ENCODE measurements at places on chromosomes 3 and 15.

DNA sequence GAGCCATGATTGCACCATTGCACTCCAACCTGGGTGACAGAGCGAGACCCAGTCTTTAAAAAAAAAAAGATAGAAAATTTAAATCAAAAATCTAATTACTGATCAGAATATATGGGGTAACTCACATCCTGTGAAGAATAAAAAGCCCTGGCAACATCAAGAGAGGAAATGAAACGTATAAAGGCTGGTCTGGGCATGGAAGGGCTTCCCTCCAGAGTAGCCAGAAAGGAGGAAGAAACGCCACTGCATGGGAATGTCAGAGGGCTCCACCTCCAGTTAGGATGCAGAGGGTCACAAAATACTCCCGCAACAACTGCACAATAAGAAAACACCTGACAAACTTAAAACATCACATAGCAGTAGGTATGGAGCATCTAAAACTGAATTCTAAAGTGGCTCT lies 4.9 kb upstream of the IQCF1 start:
- no peaks in the 10 kb centered on the region for H3K27me3 ChIP-seq
- H3K4me1 ChIP-seq, result no peaks in the 10 kb centered on the region
- no peak for DNase-seq
- no peaks in the 10 kb centered on the region for H3K36me3 ChIP-seq
- no peak overlapping the region for H3K27ac ChIP-seq

DNA sequence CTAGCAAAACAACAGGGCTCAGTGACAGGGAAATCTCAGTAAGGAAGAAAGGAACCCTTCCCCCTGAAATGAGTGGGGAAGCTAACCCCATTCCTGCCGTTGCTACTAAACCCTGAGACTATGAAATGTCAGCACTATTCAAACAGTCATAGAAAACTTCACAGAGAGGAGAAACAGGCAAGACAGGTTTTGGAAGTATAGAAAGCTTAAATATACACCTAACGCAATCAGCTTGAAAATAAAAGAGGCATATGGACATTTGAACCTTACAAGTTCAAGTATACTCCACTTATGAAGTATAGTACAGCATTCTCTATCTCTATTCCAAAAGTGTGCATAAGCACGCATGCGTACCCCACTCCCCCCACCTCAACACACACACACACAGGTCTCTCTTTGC lies 17.6 kb upstream of the FRMD4B start:
- H3K4me3 ChIP-seq, result no peak overlapping the region
- DNase-seq, result no peak
- no peaks in the 10 kb centered on the region for H3K27me3 ChIP-seq
- H3K4me1 ChIP-seq, result no peaks in the 10 kb centered on the region
- no peak overlapping the region for H3K27ac ChIP-seq

DNA sequence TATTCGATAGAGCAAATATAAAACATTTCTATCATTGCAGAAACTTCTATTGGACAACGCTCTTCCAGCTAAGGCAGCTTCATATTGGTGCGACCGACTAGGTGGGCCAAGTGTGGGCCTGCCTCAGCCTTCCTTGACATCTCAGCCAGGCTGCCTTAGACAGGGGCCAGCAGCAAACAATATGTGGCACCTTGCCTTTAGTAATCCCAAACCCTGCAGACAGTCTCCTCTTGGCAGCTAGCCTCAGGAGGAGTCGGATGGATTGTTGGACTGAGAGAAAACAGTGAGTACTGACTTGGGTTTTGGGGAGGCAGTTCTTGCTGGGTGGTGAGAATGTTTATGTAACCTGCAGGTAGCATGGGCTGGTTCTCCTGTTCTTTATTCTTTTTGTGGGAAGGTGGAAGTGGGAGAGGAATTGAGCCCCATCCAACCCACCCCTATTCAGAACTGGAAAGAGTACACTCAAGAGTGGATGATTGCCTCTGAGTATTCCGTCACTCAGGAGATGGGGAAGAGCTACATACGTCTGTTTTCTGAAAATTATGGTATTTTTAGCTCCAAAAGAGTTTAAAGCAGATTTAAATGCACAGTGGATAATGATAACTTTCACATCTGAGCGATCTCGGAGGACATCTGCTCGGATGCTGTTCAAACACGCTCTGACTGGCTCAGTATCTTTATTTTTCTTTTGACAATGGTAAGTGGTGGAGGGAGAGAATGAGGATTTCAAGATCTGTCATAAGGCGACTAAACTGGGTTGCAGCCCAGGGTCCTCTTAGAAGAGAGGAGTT lies 47.2 kb downstream of the GPD1L start:
- no peak overlapping the region for H3K4me3 ChIP-seq
- H3K4me1 ChIP-seq, result no peaks in the 10 kb centered on the region
- no peaks in the 10 kb centered on the region for H3K27me3 ChIP-seq
- no peak for DNase-seq
- H3K27ac ChIP-seq, result no peak overlapping the region

- H3K27me3 ChIP-seq, result no peaks in the 10 kb centered on the region
- H3K36me3 ChIP-seq, result peaks cover 47% of the 10 kb centered on the region
- peak overlapping the region; percentile 68 for H3K27ac ChIP-seq
- DNase-seq, result no peak
Measured at GRCh38 chr3:45665101-45665572, 24.1 kb upstream of the SACM1L start.

DNA sequence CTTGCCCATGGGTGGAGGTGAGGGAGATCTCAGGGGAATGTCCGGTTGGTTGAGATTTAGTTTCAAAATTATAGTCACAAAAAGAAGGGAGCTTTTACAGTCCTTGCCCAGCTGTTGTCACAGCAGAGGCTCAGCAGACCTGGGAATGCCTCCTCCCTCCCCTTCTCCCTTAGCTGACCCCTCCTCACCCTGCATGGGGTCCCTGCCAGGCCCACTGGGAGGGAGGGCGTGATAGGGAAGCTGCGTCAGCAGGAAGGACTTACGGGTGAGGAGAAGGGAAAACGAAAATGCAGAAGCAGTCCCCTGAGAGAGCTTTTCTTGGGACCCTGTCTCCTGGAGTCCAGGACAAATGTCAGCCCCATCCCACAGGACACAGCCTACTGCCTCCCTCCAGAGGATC lies 18.9 kb downstream of the SCN5A start:
- no peak for DNase-seq

- H3K4me3 ChIP-seq, result no peak overlapping the region
- H3K36me3 ChIP-seq, result no peaks in the 10 kb centered on the region
- H3K27ac ChIP-seq, result no peak overlapping the region
- H3K27me3 ChIP-seq, result no peaks in the 10 kb centered on the region
- no peak for DNase-seq
- no peaks in the 10 kb centered on the region for H3K4me1 ChIP-seq
Measured at GRCh38 chr3:177484926-177485325, 287.6 kb upstream of the TBL1XR1 start.

Measured in spleen (tissue), 13 donors.